WERI-Rb-1 (cell line): ENCODE measurements at places on chromosomes 7 and 10.

GRCh38 chr7:81616951-81617350 lies 152.9 kb downstream of the HGF start:
- no peak for DNase-seq

- no peak for DNase-seq
These were observed 55.0 kb downstream of the BTAF1 start for GRCh38 chr10:91978585-91978984.

GRCh38 chr7:44212581-44213184 lies 11.9 kb downstream of the YKT6 start:
- DNase-seq: no peak

GRCh38 chr7:29328045-29328444 lies 133.5 kb downstream of the CHN2 start:
- no peak for DNase-seq

GRCh38 chr7:135812148-135812547 lies 63.5 kb upstream of the FAM180A start:
- DNase-seq: no peak

DNA sequence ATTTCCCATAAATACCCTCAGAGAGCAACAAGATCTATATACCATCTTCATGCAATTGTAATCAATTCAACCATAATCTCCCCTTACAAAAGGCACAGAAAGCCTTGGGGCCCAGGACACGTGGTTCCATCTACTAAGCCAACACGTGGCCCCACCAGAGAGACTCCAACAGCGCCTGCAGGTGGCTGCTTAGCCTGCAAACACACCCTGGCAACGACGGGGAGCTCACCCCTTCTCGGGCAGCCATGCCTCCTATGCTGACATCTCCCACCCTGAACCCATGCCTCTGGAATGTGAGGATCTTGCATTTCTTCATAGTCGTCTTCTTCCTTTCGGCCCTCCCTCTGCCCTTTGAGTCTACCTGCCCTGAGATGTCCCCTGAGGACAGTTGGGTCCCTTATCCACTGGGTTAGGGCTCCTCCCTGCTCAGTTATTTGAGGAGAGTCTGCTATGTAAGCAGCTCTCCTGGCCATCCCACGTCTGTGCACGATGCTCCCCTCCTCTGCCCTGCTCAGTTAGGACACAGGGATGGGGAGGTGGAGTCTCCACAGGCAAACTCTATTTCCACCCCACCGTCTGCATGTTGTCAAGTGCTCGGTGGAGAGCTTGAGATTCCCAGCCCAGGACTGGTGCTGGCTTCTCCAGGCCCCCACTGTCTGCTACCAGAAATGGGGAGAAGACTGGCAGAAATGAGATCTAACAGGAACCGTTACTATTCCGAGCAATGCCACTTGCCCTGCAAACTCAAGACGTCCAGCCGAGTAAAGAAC lies 36.5 kb downstream of the EBF3 start:
- no peak for DNase-seq

GRCh38 chr7:73904219-73905137 lies 43.5 kb downstream of the TMEM270 start:
- DNase-seq: peak; percentile 24

- DNase-seq: no peak
These were observed 24.2 kb downstream of the CCM2 start for GRCh38 chr7:45024126-45024744.

GRCh38 chr7:148598351-148598750 lies 7.8 kb downstream of the C7orf33 start:
- DNase-seq: no peak

DNA sequence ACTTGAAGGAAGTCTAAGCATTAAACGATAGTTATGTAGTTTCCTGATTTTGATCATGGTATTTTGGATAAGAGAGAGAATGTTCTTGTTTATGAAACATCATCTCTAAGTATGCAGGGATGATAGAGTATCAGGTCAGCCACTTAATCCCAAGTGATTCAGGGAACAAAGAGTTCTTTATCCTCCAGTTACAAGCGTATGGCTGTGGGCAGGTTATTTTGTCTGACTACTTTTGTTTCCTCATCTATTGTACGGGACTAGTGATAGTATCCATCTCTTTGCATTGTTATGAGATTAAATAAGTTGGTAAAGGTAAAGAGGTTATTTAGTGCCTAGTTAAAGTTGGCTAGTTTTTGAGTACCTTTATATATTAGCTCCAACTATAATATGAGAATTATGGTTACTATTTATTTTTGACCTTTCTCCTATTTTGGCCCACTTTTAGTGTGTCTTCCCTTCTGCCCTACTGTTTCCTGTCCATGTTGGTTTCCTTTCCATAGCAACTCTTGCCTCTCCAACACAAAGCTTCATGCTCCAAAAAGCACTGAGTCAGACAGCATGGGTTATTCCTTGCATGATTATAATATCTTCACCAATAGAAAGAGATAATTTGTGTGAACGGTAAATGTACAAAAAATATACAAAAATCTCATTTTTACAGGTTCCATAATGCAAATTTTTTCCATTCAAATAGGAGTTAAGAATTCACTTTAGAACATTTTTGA lies 65.4 kb downstream of the SP8 start:
- no peak for DNase-seq

GRCh38 chr7:101140339-101140699 lies 13.4 kb downstream of the SERPINE1 start:
- no peak for DNase-seq

DNA sequence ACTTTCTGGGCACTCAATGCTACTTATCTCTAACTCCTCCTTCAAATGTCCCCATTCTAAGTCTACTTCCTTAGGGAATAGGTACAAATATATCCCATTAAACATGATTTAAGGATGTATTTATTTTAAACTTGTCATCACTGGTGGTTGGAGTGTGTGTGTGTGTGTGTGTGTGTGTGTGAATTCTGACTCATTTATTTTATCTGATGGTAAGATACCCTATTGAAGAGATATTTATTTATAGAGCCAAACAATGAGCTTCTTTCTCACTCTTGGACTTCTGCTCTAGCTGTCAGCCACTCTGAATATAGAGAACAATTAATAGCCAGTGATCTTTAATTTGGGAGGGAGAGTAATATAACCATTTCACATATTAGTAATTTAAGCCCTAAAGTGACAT lies 17.8 kb upstream of the MAGI2 start:
- no peak for DNase-seq

DNA sequence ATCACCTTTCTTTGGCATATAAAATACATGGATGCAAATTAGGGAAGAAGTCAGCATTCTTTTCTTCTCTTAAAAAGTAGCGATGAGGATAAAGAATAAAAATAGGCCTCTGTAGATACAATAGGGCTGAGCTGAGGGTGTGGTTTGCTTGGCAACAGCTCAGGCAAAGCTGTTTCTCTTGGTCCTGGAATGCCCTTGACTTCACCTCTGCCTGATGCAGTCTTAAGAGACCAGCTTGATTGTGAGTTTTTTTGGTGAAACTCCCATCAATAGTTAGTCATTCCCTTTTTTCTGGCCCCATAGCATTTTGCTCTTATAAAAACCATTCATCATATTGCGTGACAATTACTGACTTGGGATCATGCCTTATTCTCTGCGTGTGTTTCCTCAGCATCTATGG lies 42.1 kb upstream of the MKLN1 start:
- no peak for DNase-seq

DNA sequence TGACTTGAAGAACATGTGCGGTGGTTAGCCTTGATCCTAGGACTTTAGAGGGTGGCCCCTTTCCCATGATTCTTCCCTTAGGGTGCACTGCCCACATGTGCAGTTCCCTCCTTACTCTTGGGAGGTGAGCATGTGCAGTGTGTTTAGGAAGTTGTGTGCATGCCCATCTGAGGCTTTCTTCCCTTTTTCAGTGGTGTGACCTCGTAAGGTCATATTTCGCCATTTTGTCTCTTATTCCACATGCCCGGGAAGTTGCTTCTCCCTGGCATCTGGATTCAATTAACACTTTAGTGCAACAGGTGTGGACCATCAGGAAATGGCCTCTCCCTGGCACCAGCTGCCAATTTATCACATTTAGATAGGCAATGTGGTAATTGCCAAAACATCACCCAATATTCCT lies 380.6 kb upstream of the VSTM2A start:
- DNase-seq: no peak

DNA sequence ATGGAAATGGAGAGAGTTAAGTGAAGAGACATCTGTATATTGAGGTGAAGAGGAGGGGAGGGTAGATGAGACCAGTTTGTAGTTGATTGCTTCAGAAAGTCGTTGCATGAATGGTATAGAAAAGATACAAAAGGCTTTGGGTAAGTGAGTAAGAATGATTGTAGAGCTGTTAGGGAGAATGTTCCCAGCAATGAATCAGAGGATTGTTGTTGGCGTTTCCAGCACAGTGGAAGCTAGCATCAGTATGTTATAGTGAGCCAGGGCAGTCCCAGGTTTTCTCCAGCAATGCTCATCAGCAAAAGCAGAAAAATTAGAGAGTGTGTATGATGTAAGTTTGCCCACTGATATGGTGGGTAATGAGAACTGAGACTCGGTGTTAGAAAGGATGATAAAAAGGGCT lies 15.4 kb upstream of the CDK6 start:
- no peak for DNase-seq

- DNase-seq: no peak
These were observed 5.8 kb downstream of the MRC1 start for GRCh38 chr10:17814973-17815372.

DNA sequence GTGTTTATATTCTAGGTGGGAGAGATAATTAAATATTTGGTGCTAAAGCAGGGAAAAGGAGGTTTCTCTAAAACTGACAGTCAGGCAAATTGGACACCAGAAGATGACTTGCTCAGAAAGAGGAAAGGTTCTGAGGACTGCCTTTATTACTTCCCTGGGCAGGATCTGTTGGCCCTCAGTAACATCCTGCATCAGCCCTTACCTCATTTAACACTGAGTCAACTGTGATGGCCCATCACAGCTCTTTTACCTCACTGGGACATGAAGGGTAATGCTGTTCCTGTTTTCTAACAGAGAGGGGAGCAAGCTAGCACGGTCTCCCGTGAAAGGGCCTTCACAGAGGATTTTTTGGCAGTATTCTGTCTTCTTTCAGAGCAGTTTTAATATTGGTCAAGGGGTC lies 12.0 kb downstream of the PPP1R17 start:
- DNase-seq: no peak

DNA sequence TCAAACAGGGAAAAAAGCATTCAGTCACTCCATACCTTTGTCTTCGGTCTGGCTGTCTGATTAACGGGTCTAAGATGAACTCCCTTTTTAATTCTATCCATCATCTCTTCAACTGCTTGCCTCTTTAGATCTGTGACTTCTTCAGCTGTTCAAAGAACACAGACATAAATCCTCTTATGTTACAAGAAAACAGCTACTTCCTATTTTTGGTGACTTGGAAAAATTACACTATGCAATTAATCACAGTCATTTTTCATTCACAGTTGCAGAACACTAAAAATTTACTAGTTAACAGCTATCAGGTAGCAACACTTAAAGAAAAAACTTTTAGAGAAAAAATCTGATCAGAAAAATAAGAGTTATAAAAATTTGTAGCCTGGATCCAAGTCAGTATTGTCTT lies 66.0 kb downstream of the ENO4 start:
- no peak for DNase-seq

- DNase-seq: no peak
These were observed 242.5 kb downstream of the REEP3 start for GRCh38 chr10:63763744-63764143.

DNA sequence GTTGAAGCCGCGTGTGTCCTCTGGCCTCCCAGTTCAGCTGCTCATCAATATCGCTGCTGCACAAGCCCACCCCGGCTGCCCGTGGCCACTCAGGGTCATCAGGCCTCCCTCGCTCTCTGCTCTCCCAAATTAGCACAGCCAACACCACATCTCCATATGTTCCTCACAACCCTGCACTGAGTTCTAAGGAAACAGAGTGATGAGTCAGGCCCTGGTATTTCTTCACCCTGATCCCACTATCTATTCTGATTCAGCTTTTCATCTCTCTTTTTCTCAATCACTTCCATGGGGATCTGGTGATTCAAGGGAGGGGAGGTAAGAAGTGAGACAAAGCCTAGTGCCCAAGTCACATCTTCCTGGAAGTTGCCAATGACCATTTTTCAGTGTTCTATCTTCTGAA lies 23.8 kb downstream of the CYTH3 start:
- DNase-seq: no peak

DNA sequence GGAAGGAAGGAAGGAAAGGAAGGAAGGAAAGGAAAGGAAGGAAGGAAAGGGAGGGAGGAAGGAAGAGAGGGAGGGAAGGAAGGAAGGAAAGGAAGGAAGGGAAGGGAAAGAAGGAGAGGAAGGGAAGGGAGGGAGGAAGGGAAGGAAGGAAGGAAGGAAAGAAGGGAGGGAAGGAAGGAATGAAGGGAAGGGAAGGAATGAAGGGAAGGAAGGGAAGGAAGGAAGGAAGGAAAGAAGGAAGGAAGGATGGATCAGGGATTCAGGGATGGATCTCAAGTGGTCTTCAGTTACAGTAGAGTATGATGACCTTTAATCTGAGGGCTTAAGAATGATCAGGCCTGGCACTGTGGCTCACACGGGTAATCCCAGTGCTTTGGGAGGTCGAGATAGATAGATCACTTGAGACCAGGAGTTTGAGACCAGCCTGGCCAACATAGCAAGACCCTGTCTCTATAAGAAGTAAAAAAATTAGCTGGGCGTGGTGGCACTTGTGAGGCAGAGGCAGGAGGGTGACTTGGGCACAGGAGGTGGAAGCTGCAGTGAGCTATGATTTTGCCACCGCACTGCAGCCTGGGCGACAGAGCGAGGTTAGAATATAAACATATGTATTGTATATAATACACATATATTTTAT lies 760 bp upstream of the FOXK1 start:
- no peak for DNase-seq

DNA sequence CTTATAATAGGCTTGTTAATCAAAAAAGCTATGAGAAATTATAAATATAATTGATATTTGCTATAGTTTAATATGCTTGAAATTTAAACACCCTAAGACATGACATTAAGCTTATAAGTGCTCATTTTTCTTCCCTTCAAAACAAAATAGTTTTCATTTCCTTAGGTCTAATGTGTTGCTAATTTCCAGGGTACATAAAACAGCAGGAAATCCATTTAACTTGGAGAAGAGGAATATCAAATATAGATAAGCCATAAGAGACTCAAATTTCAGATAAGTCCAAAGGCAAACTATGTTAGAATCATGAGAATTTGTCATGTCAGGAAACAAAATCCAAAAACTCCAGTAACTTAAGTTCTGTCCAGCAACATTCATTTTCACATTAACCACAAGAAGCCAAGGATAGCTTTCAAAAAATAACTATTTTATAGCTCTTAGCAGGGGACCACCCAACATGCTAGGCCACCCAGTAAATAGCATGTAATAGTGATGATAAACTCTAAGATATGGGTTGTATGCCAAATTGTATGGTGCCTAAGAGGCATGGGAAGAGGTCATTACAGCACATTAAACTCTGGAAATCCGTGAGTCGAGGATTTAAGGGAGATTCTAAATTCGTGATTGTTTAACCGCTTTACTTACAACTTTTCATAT lies 298.1 kb downstream of the CRPPA start:
- no peak for DNase-seq
